ENCODE measurements at places on chromosomes 12 and 14.
A peak's percentile ranks its signal among the peaks of the same experiment; 100 is the strongest.

GRCh38 chr14:95332641-95333040, 12.9 kb upstream of the CLMN start:
- DNase-seq: no peak

DNA sequence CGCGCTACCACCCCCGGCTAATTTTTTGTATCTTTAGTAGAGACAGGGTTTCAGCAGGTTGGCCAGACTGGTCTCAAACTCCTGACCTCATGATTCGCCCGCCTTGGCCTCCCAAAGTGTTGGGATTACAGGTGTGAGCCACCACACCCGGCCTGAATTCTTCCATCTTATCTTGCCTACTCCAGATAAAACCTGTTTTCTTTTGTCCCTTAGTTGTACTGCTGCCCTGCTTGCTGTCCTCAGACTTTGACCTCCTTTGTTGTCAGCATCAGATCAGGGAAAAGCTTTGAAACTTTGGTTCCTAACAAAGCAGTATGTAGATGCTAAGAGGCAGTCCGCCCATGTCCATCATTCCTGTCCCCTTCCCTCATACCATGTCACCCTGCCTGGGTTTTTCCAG, 15.9 kb downstream of the COPZ1 start:
- DNase-seq: no peak

GRCh38 chr12:113647048-113647447, 175.4 kb upstream of the LHX5 start:
- DNase-seq: no peak

GRCh38 chr14:60803871-60804270, 69.3 kb downstream of the MNAT1 start:
- no peak for DNase-seq

GRCh38 chr12:96986883-96987523, 79.9 kb downstream of the NEDD1 start:
- no peak for DNase-seq

DNA sequence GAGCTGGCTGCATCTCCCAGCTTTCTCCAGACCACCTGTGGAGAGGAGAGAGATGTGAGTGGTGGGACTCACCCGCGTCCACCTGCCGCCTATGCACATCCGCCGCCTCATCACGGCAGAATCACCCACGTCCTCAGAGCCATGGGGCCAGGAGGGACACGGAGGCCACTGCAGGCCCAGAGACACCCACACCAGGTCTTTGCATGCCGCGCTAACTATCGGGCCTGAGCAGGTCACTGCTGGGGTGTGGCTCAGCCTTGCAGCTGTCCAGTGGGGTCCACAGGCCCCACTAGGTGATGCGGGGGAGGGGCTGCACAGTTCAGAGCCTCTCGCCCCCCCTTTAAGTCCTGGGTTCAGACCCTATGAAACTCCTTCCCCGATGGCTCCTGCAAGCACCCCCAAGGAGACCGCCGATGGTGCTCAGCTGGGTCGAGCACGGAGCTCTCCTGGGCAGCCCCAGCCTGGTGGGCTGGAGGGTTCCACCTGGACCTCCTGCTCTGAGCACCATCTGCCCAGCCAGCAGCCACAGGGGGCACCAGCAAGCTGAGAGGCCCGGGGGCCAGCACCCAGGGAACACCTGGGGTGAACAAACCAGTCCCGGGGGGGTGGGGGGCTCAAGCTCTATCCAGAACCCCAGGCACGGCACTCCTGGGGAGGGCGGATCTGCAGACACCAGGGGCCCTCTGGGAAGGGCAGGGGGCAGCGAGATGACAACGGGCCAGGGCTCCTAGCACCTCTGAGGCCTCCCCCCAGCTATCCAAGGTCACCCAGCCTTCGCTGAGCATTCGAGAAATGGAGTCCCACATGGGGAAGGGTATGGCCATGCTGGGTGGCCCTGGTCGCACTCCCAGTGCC, 34.3 kb downstream of the CCNK start:
- DNase-seq: peak; percentile 8

GRCh38 chr12:24945039-24945438, 3.9 kb downstream of the BCAT1 start:
- DNase-seq: no peak

GRCh38 chr12:20205854-20206253, 162.5 kb upstream of the PDE3A start:
- DNase-seq: no peak

DNA sequence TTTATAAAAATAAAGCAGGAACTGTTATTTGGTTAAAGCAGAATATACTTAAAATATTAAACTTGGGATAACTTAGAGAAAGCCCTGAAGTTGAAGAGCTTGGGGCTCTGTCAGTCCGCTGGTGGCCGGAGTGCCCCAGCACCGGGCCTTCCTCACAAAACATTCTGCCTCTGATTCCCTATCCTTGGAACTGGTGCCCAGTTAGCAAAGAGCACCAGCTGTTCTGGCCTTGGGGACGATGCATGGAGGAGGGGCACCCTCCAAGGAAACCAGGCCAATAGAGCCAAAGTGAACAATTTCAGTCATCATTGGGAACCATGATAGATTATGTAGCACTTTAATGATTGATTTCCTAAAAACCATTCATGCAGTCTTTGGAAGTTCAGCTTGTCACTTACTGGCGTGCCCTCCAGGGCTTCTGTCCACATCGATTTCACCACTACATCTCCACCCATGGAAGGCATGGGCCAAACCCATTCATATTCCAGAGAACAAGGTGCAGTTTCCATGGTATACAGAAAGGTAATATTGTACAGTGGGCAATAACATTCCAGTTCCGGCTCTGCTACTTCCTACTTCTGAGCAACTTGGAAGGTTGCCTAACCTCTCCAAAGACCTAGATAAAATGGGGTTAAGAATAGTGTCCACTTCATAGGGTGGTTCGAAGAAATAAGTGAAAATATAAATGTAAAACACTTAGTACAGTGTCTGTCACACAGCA, 145.9 kb downstream of the ETV6 start:
- DNase-seq: no peak

- DNase-seq: no peak
Measured at GRCh38 chr14:30550335-30550734, 8.6 kb upstream of the G2E3 start.

Measured in tibial nerve (tissue), 4 donors.